Peyer's patch (tissue), 4 donors: ENCODE measurements at places on chromosomes 1 and 21. TPM values are rescaled to one million over a fixed set of nuclear protein-coding genes. Genes with fewer than 3 reads are reported as not detected.

- DNase-seq, result no peak
Measured at GRCh38 chr1:38194472-38194871, 147.9 kb upstream of the POU3F1 start.

DNA sequence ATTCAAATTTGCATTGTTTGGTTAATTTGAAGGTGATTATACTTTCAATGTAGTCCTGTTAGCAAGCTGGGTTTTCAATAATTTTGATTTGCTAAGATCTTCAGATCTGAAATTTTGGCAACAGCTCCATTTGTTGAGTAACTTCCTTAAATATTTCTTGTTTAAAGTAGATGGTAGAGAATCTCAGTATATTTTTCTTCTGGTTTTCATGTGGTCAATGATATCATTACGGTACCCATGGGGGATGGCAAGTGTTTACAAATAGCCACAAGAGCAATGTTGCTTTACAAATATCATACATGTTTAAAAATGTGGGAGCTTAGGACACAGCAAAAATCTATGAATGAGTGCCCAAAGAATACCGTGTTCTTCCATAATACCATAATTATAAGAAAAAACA is 175.9 kb downstream of the IFI44 start:
- DNase-seq, result no peak

DNA sequence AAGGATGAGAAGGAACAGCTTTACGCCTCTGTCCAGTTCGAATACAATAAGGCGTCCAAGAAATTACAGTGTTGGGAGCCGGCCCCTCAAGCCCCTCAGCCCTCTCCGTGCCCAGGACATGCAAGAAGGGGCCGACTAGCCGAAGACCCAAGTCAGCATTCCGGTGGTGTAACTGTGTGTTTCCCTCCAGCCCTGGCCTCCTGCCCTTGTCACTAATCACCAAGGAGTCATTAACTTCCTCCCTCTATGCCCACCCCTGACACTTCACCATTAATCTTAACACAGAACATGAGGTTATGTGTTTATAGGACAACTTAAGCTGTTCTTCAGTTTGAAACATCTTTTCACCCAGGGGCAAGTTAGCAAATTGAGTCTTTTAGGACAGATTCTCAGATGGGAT is 16.4 kb upstream of the C4BPB start:
- no peak for DNase-seq

The CHI3L2 gene
- not detected for total RNA-seq

- peak; percentile 44 for DNase-seq
Measured at GRCh38 chr21:25708467-25709065, 26.1 kb downstream of the ATP5PF start.

The TMOD4 gene
- total RNA-seq, result not detected
